Breast epithelium (tissue), 4 donors: ENCODE measurements at places on chromosomes 7 and 10. TPM values are rescaled to one million over a fixed set of nuclear protein-coding genes. Genes with fewer than 3 reads are reported as not detected.

Gene NACAD
- 7.5 TPM for total RNA-seq

DNA sequence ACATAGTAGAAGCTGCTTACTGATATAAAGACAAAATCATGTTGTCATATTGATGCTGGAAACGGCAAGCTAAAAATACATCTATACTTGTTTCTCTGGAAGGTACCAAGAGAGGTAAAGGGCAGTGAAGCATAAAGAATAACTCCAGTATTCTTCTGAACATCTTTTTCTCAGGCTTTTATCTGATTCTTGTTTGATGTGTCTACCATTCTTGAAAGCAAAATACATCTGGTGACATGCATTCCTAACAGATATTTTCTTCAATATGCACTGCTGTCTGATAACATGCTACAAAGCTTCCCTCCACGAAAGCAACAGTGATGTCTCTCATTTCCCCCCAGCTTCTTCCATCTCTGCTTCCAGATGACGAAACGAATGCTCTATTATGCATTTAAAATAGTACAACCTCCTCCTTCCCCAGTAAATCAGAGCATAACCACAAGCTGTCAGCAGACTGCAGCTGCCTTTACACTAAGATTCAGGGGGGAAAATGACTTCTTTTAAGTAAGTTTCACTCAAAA is 100.8 kb downstream of the ARHGAP21 start:
- no peak overlapping the region for H3K27ac ChIP-seq
- H3K4me1 ChIP-seq = no peaks in the 10 kb centered on the region
- H3K4me3 ChIP-seq = no peak overlapping the region

GRCh38 chr10:61765176-61766087 is 102.7 kb downstream of the CABCOCO1 start:
- no peak overlapping the region for H3K27ac ChIP-seq
- no peak overlapping the region for H3K4me3 ChIP-seq
- H3K27me3 ChIP-seq = no peaks in the 10 kb centered on the region

- H3K27me3 ChIP-seq = no peaks in the 10 kb centered on the region
- H3K4me3 ChIP-seq = no peak overlapping the region
- no peak overlapping the region for H3K27ac ChIP-seq
- DNase-seq = no peak
- no peaks in the 10 kb centered on the region for H3K4me1 ChIP-seq
These were observed 15.5 kb upstream of the ADGRA1 start for GRCh38 chr10:133072196-133072595.

GRCh38 chr7:4871056-4871680 is 9.3 kb upstream of the PAPOLB start:
- DNase-seq = no peak
- H3K4me3 ChIP-seq = no peak overlapping the region
- no peak overlapping the region for H3K27ac ChIP-seq
- no peaks in the 10 kb centered on the region for H3K4me1 ChIP-seq
- H3K27me3 ChIP-seq = no peaks in the 10 kb centered on the region

Gene AMPH
- 15.1 TPM for total RNA-seq

- peak overlapping the region; percentile 84 for H3K4me3 ChIP-seq
- no peaks in the 10 kb centered on the region for H3K36me3 ChIP-seq
- peak overlapping the region; percentile 90 for H3K27ac ChIP-seq
- no peak for DNase-seq
- no peaks in the 10 kb centered on the region for H3K27me3 ChIP-seq
- H3K4me1 ChIP-seq = no peaks in the 10 kb centered on the region
These were observed 772 bp downstream of the PRDX3 start for GRCh38 chr10:119177708-119178371.

Gene NEUROG3
- not detected for total RNA-seq

- H3K4me3 ChIP-seq = no peak overlapping the region
- no peaks in the 10 kb centered on the region for H3K36me3 ChIP-seq
- H3K27me3 ChIP-seq = no peaks in the 10 kb centered on the region
- H3K4me1 ChIP-seq = no peaks in the 10 kb centered on the region
- no peak for DNase-seq
- no peak overlapping the region for H3K27ac ChIP-seq
These were observed 41.5 kb downstream of the KLRG2 start for GRCh38 chr7:139441961-139442360.

- no peak overlapping the region for H3K27ac ChIP-seq
- H3K36me3 ChIP-seq = no peaks in the 10 kb centered on the region
- no peak overlapping the region for H3K4me3 ChIP-seq
These were observed 299.0 kb downstream of the HGF start for GRCh38 chr7:81470724-81471379.

GRCh38 chr10:49139846-49140195 is 6.0 kb upstream of the FAM170B start:
- H3K27me3 ChIP-seq = no peaks in the 10 kb centered on the region
- H3K4me1 ChIP-seq = no peaks in the 10 kb centered on the region
- H3K27ac ChIP-seq = peak overlapping the region; percentile 68
- DNase-seq = no peak

Gene OPTN
- 43.9 TPM for total RNA-seq

DNA sequence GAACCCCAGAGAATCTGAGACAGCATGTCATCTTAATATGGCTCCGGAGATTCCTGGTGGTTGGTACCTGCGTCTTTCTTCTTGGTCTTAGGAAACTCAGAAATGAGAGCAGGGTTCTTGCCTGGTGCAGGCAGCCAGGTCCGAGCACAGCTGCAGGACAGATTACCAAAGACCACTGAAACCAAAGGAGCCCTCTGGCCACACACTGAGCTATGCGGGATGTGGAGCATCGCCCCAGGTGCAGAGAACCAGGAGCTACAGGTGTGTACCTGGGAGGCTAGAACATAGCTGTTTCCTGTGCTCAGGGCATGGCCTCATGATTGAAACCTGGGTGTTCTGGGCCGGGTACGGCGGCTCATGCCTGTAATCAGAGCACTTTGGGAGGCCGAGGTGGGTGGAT is 635.4 kb downstream of the CALN1 start:
- no peaks in the 10 kb centered on the region for H3K27me3 ChIP-seq
- no peaks in the 10 kb centered on the region for H3K4me1 ChIP-seq
- no peak overlapping the region for H3K4me3 ChIP-seq
- no peak overlapping the region for H3K27ac ChIP-seq
- DNase-seq = no peak

GRCh38 chr7:159075563-159076238 is 69.0 kb downstream of the VIPR2 start:
- H3K27ac ChIP-seq = no peak overlapping the region
- no peaks in the 10 kb centered on the region for H3K27me3 ChIP-seq
- H3K4me3 ChIP-seq = no peak overlapping the region
- DNase-seq = peak; percentile 34
- no peaks in the 10 kb centered on the region for H3K4me1 ChIP-seq

Gene H2BK1
- not detected for total RNA-seq

- no peak for DNase-seq
- H3K27ac ChIP-seq = peak overlapping the region; percentile 94
- no peaks in the 10 kb centered on the region for H3K27me3 ChIP-seq
- peak overlapping the region; percentile 6 for H3K4me3 ChIP-seq
- no peaks in the 10 kb centered on the region for H3K36me3 ChIP-seq
- peaks cover 21% of the 10 kb centered on the region for H3K4me1 ChIP-seq
These were observed 9.8 kb downstream of the NOD1 start for GRCh38 chr7:30468791-30469190.

Gene THSD7A
- total RNA-seq = 6.9 TPM

- H3K27me3 ChIP-seq = no peaks in the 10 kb centered on the region
- DNase-seq = no peak
- no peaks in the 10 kb centered on the region for H3K4me1 ChIP-seq
- H3K4me3 ChIP-seq = no peak overlapping the region
- no peak overlapping the region for H3K27ac ChIP-seq
These were observed 36.5 kb downstream of the GNAT3 start for GRCh38 chr7:80475383-80475782.

Gene UPP1
- total RNA-seq = 32.1 TPM

Gene FEZF1
- not detected for total RNA-seq
